ENCODE measurements at places on chromosomes 7 and 10.

DNA sequence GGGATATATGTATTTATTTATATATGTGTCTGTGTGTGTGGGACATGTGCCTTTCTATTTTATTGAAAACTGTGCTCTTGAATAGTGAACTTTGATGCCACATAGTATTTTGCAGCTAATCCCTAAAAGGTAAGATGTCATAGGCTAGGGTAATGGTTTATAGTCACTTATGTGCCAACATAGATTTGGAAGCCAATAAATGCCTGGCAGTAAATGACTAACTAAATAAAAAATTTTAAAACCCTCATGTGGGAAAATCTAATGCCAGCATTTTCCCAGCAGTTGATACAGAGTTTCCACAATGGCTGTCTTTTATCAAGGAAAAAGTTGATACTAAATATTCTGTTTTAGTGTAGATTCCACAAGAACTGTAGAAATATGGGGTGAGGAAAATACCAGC is 101.5 kb upstream of the IMMP2L start:
- DNase-seq = no peak

DNA sequence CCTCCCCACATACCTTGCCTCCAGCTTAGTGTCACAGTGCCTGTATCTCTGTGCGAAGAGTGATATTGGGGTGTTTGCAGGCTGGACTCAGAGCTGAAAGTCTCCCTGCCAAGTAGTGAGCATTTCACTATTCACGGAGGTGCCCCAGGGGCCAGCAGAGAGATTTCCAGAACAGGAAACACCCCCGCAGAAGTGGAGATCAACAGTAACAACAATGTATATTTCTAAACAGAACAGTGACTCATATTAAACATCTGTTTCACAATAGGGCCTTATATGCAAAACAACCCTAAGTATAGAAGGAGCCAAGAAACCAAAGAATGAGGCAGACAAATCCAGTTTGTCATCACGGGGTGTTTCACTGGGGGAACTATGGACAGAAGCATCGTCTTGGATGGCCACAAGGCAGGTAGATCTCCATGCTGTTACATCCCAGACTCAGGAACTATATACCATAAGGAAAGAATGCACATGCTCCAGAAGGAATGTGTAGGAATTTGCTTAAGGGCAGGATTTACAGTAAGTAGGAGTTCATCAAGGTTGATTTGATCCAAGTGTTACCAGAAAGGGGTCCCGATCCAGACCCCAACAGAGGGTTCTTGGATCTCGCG is 29.3 kb upstream of the CCL24 start:
- peak; percentile 53 for DNase-seq

GRCh38 chr7:137324796-137325696 is 18.5 kb downstream of the PTN start:
- DNase-seq = no peak

GRCh38 chr7:42597300-42597699 is 314.6 kb downstream of the C7orf25 start:
- no peak for DNase-seq

DNA sequence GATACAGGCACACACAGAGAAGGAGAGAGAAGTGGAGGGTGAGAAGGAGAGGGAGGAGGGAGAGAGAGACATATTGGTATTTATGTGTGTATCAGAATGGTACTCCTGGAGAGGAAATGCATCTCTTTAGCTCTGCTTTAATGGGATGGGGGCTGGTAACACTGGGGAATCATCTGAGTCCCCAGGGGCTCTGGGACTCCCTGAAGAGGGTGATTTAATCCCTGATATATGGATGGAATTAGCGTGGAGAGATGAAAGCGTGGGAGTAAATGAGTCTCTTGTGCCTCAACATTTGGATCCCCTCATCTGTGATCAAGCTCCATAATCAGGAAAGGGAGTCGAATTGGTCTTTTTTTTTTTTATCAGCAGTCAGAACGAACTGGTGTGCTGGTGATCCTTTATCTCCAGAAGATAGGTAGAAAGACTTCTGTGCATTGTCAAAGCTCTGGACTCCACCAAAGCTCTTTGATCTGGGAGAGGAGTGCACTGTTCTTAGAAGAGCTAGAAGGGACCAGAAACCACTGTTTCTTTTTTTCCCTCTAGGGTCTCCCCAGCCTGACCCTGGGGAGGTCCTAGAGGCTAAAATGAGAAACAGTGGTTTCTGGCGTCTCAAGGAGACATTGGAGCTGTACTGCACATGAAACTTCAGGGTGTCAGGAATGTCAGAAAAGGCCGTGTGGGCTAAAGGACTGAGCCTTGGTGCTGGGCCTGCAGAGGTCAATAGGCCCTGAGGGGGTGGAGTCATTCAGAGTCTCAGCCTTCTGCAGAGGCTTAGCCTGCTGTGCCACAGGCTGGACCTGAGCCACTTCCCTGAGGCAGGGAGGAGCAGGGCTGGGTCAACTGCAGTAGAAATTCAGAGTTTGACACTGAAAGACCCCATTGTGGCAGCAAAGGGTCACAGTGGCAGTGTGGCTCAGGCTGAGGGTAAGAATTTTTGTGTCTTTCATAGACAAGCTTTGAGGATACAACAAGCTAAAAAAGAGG is 234.4 kb upstream of the SLC26A5 start:
- no peak for DNase-seq

DNA sequence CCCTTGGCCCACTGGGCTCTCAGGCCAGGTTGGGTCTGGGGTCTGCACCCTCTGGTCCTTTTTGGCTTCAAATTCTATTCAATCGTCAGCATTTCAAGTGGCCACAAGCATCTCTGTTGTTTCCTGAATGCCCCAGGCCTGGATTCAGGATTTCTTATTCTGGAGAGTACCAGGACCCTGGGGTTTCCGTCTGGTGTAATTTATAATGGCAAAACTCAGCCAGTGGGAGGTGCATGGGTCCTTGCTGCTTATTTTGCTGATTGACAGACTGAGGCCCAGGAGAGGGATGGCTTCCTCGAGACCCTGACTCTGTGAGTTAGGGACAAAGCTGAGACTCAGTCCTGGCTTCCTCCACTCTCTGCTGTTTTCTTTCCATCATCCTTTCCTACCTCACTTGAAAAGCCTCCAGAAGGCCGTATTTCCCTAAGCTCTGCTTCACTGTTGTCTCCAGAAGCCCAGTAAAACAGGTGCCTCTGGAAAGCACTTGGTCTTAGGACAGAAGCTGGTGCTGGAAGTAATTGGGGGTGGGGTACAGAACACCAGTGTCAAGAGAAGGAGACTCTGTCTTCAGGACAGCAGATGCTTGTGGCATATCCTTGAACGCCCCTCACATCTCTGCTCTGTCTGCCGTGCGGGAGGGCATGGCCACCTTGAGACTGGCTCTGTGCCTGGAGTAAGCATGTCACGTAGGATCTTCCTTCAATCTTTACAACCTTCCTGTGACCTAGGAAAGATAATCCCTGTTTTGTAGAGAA is 39.4 kb upstream of the SH2D4B start:
- no peak for DNase-seq

- DNase-seq = no peak
Observed at GRCh38 chr7:72760602-72761001, 67.4 kb downstream of the TYW1B start.

GRCh38 chr10:67141300-67141699 is 215.5 kb downstream of the LRRTM3 start:
- no peak for DNase-seq

DNA sequence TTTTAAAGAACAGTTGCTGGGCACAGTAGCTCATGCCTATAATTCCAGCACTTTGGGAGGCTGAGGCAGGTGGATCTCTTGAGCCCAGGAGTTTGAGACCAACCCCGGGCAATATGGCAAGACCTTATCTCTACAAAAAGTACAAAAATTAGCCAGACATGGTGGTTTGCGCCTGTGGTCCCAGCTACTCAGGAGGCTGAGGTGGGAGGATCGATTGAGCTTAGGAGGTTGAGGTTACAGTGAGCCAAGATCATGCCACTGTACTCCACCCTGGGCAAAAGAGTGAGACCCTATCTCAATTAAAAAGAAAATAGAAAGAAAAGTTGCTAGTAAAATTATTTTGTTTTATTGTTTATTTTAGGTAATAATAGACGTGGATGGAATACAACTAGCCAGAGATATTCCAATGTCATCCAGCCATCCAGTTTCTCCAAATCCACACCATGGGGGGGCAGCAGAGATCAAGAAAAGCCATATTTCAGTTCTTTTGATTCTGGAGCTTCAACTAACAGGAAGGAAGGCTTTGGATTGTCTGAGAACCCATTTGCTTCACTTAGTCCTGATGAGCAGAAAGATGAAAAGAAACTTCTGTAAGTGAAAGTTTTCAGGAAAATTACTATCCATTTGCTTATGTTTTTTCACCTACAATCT is 3.0 kb downstream of the NUP42 start:
- peak; percentile 27 for DNase-seq

- no peak for DNase-seq
Observed at GRCh38 chr7:98297626-98298286, 16.3 kb downstream of the BRI3 start.

- no peak for DNase-seq
Observed at GRCh38 chr7:150793569-150794238, 6.5 kb downstream of the TMEM176B start.

DNA sequence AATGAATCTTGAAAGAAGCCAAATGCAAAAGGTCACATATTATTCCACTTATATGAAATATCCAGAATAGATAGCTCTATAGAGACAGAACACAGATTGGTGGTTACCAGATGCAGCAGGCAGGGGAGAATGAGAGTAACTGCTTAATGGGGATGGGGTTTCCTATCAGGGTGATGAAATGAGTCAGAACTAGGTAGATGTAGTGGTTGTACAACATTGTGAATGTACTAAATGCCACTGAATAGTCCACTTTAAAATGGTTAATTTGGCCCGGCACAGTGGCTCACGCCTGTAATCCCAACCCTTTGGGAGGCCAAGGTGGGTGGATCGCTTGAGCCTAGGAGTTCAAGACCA is 9.4 kb upstream of the SLC25A28 start:
- no peak for DNase-seq

- no peak for DNase-seq
Observed at GRCh38 chr7:1645071-1645409, 25.0 kb upstream of the ELFN1 start.

DNA sequence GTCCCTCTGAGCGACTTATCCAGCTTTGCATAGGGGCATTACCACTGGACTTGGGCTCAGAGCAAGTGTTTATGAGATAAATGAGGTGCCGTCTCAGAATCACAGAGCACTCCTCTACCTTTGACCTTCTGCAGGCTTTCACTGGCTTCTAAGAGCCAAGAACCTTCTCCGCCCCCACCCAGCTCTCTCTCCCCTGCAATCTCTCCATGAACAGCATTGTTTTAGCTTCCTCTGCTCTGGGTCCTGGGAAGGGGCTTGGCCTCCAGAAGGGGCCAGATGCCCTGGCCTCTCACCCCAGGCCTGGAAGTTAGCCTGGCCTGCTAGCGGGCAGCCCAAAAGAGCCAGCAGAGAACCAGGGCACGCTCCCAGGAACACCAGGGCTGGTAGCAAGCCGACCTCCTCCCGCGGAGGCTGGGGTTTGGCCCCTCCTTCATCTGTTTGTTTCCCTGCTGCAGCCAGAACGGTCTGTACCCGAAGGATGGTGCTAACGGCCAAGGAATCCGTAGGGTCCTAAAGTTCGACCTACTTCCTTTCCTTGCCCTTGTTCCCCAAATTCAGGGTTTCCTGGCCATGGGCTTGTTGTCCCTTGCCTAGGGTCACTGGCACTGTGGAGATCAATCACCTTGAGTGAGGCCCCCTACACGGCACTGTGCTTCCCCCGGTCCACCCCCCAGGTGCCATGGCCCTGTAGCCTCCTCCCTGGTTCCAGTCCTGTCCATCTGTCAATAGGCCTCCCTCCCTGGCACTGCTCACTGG is 18.7 kb upstream of the DDIT4 start:
- peak; percentile 83 for DNase-seq

GRCh38 chr7:115319541-115319940 is 397.6 kb downstream of the MDFIC start:
- no peak for DNase-seq

DNA sequence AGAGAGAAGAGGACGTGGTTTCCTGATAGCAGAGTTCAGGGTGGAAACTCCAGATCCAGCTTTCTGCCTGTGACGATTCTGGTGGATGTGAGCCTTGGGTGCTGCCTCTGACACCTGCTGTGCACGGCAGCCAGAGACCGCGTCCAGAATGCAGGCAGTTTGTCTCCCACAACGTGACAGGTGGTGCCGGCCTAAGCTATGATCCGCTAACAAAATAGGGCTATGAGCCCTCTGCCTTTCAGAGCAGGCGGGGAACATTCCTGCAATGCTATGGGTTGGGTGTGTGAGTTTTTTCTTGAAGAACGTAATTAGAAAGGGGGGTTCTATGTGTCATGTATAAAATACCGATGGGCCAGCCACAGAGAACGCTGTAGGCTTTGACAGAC is 297.3 kb upstream of the PRKCQ start:
- no peak for DNase-seq

DNA sequence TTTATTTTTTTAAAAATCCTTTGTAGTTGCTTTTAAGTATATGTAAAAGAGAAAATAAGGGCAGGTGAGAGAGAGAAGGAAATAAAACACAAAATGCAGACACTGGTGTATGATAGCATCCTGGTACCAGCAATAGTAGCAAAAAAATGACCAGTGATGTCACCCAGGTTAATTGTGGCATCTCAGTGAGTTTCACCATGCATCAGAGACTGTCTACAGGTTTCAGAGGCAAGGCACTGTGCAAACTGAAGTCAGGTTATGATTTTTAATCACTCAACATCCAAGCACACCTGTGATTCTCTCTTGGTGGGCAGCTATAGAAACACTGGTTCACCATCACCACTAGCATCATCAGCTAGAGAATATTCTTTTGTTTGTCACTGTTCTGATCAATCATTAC is 509.3 kb downstream of the SORCS1 start:
- no peak for DNase-seq

DNA sequence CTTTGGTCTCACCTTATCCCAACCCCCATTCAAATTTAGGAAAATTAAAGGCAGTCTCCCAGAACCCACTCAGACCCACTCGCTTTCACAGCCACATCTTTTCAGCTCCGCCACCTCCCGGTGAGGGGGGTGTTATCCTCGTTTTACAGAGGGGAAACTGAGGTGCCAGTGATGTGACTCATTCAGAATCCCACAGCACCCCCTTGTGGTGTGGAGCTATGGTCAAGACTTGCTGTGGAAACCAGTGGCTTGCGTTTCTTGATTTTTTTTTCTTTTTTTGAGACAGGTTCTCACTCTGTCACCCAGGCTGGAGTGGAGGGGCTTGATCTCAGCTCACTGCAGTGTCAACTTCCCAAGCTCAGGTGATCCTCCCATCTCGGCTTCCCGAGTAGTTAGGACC is 27.6 kb downstream of the SLC35G1 start:
- DNase-seq = no peak

DNA sequence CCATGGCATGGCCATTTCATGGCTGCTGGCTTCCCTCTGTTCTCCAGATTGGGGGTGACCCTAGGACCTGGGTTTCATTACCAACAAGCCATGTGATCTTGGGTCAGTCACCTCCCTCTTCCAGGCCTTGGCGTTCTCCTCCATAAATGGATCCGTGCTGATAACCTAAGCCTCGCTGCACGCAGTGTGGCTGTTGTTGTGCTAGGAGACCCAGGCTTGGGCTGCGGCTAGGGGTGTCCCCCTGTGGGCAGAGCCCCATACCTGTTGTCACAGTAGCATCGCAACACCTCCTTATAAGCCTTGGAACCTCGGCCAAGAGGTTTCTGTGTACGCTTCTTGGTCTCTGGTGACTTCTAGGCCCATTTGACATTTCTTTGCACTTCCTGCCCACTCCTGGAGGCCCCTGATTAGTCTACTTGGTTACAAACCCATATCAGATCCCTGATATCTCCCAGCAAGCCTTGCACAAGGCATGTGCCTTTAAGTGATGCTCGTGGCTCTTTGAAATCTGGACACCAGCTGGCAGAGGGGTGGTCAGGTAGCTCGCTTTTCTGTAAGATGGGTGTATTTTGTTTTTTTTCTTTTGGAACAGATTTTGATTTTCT is 23.6 kb downstream of the ZMIZ1 start:
- no peak for DNase-seq

GRCh38 chr7:70347463-70348254 is 749.4 kb downstream of the AUTS2 start:
- no peak for DNase-seq

Measured in hepatic stellate cell (primary cell).